ENCODE measurements at places on chromosomes 16 and 17.

DNA sequence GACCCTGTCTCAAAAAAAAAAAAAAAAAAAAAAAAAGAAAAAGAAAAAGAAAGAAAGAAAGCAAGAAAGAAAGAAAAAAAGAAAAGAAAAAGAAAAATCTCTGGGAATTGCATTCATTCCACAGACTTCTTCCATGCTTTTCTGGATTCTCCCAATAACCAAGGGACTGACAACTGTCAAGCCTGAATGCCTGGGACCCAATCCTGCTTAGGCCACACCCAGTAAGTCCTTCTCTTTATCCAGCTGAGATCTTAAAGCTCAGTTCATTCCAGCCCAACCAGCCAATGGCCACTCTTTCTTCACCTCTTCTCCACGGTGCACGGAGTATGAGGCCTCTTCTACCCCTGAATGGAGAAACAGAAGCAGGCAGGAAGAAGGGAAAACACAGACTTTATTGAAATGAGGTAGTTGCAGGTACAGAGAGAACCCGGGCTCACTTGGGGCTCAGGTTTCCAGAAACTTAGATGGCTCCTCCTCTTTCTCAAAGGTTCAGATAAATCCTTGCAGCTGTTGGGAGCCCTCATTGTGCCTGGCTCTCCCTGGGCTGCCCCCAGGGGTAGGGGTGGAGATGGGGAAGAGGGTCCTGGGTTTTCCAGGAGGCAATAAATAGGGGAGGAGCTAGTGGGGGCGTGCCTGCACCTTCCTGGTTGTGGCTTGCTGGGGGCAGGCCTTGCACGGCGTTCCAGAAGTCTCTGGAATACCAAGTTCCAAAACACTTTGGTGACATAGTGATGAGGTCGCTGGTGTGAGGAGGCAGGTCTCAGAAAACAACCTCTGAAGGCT is 2.5 kb downstream of the HOXB1 start:
- no peak for DNase-seq

GRCh38 chr17:65559804-65560627 is 1.4 kb downstream of the AXIN2 start:
- DNase-seq, result no peak

GRCh38 chr17:65966072-65966695 is 225.7 kb downstream of the CEP112 start:
- DNase-seq, result no peak

GRCh38 chr17:14068542-14069250 is 608 bp upstream of the COX10 start:
- DNase-seq, result no peak

GRCh38 chr16:84513123-84513522 is 8.7 kb upstream of the MEAK7 start:
- DNase-seq, result no peak

GRCh38 chr16:59859676-59860402 is 1125.7 kb upstream of the GOT2 start:
- no peak for DNase-seq

DNA sequence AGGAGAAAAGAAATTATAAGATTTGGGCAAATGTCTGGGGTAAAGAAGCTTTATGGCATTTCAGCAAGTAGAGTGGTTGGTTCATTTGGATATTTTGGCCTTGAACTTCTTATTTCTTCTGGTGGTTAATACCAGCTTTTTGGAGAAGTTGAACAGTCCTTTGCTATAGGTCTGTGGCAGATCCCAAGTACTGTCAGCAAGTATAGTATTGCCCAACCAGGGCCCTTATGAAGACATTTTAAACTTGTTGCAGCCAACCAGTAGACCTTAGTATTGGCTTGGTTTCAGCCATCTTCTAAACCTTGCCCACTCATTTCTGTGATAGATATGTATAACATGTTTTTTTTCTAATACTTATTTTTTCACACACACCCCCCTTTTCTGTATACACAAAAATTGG is 2.2 kb downstream of the SP2 start:
- no peak for DNase-seq

DNA sequence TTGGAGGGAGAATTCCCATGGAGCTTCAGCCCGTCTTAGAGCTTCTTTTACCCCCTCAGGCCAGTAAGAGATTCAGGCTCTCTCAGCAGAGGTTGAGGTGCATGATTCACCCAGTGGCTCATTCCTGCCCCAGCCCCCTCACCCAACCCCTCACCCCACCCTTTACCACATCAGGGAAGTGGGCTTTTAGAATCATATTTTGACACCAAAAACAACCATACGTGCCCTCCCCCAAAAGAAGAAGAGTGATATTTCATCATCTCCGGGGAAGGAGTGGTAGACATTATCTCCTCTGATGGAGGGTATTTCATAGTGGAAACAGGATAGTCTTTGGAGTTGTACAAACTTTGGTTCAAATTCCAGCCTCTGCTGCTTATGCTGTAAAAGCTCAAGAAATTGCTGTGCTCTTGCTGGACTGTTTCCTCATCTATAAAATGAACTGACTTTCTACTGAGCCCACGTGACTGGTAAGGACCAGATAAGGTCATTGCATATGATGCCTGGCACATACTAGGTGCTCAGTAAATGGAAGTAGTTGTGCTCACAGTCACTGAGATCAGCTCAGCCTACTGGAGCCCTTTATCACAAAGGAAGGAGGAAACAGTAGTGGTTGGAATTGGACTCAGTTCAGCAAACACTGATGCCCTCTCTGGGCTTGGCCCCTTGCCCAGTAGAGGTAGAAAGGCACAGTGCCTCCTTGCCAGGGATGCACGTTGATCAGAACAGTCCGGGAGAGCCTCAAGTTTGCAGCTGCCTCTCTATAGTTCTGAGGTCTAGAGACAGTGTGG is 18.3 kb upstream of the CCL5 start:
- DNase-seq, result no peak

- DNase-seq, result no peak
These were observed 51.9 kb downstream of the ABCC6 start for GRCh38 chr16:16171332-16171919.

DNA sequence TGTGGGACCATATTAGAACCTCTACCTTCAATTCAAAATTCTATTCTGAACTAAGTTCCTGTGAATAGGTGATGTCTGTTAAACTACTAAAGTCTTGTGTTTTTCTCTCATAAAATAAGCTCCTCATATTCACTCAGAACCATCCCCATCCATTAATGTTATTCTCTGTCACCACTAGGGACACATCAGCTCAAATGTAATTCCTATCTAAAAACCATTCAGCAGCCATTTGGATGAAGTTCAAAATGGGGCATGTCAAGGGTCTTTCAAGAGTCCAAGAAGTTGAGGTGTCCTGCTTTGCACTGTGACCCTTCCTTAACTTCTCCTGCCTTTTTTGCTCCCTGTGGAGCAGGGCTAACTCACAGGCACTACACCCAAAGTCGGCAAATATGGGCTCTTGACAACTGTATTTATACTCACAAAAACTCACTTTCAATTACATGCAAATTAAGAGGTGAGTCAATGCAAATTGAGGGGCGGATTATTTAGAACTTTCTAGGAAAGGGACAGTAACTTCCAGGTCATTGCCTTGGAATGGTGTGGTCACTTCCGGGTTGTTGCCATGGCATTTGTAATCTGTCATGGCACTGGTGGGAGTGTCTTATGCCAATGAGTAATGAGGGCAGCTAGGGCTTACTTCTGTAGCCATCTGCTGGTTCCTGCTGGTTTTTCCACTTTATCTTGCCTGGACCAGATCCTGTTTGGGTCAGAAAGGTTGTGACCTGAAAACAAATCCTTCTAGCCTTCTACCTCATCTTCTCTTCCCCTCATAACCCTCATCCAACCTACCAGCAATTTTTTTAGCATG is 128.2 kb upstream of the COX10 start:
- DNase-seq, result no peak

DNA sequence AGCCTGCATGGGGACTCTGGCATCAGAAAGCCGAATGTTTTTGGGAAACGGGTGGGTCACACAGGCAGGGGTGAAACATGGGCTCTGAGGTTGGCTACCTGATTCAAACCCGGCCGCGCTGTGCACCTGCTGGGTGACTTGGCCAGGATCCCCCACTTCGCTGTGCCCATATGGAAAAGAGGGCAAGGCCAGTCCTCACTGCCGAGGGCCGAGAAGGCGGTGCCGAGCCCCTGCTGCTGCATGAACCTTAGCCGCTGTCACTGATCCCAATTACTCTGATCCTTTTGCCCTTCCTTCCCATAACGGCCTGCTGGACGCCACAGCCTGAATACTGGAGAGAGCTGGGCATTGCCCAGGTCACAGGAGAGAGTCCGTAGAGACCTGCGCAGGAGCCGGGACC is 17.7 kb downstream of the KDM8 start:
- DNase-seq, result no peak

- DNase-seq, result no peak
These were observed 28.3 kb upstream of the APPBP2 start for GRCh38 chr17:60554377-60554788.

Data from activated T-cell treated with anti-CD3 and anti-CD28 coated beads for 4 hours (primary cell).